NCI-H446 (cell line): ENCODE measurements at places on chromosomes 7 and 10.

DNA sequence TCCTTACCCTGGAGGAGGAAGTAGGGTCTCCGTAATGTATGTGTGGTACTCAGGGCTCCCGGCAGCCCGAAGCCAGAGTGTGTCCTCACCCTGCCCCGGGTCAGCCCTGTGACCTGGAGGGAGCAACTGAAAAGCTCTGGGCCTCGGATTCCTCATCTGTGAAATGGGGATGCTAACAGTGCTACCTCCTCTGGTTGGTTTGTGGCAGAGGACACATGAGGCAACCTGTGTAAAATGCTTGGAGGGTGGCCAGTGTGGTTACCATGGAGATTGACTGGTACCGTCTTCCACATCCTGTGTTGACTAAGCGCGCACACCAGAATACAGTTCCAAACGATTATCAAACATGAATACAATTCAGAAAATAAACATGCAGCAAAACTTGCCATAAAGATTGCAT lies 163.8 kb upstream of the KLF6 start:
- no peak for DNase-seq

DNA sequence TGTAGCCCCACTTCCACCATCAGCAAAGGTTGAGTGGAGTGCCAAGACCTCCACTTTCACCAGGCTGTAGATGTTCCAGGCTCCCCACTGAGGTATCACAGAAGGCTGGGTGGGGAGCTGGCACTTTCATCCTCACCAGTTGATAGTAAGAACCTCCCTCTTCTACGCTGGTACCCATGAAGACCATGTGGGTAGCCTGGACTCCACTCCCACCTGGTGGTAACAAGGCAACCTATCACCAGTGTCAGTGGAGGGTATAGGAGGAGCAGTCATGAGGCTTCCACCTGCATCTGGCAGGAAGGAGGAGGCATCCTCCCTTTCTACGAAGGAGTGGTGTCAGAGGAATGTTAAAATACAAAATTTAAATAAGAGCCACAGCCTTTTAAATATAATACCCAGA lies 4.4 kb downstream of the SMIM30 start:
- peak; percentile 13 for DNase-seq

- DNase-seq = no peak
Measured at GRCh38 chr7:155410431-155410830, 47.5 kb upstream of the EN2 start.

- no peak for DNase-seq
Measured at GRCh38 chr7:133344275-133344674, 91.4 kb downstream of the EXOC4 start.

DNA sequence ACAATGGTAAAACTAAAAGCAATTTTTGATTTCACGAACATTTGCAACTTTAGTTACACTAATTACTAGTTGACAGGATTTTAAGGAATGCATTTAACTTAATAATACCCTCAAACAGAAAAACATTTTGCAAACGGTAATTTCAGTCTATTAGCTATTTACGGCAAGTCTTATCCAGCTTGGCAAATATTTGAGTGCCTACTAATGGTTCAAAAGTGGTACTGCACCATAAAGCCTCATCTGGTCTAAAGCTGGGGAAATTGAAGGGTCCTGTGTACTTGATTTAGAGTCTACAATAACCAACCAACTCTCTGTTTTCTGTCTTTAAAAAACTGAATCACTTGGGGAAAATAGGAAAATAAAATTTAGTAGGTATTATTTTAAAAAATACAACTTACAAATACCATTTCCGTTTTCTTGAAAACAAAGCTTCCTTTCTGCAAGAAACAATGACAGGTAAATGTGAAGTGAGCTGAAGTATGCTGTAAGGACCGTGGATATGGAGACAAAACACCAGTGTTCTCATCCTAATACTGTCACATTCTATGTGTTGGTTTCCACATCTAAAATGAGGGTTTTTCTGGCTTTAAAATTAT lies 142.3 kb downstream of the VPS50 start:
- DNase-seq = no peak

DNA sequence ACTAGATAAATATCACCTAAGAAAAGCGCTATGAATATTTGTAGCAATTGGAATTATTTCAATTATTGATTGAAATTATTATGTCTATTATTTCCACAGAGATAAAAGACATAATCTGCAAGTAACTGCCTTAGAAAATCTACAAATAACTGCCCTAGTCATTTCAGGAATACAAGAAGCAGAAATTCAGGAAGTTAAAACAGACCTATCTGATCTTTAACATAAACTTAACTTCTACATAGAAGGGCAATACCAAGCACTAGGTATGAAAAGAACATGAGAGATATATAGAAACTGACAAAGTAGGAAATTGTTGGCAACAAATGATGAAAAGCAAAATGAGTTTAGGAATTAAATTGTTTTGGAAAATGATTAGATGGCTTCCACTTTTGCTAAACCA lies 31.8 kb upstream of the AKR1B10 start:
- no peak for DNase-seq

DNA sequence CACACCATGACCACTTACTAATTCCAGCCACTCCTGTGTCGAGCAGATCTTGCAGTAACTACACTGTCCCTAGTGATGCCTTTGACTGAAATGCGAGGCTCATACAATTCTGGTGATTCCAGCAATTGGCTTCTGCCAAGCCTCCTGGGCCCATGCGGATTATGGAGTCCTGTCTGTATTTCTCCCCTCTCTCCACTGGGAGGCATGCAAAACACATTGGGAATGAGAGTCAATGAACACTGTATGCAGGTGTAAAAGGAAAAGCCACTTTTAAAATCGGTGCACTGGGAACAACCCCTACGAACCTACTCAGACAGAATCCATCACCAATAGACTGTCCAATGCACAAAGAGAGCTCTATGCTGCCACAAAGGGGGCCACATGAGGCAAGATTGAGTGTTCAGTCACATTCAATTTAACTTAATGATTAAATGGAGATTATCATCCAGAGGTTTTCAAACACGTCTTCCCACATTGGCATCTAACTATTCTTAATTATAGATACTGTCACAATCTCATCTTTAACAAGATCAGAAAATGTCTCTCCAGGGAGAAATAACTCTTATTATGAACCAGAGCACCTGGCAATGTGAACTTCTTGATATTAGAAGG lies 550.6 kb downstream of the GLRX3 start:
- DNase-seq = no peak

- no peak for DNase-seq
Measured at GRCh38 chr10:79446758-79447084, 1.3 kb upstream of the ZCCHC24 start.

DNA sequence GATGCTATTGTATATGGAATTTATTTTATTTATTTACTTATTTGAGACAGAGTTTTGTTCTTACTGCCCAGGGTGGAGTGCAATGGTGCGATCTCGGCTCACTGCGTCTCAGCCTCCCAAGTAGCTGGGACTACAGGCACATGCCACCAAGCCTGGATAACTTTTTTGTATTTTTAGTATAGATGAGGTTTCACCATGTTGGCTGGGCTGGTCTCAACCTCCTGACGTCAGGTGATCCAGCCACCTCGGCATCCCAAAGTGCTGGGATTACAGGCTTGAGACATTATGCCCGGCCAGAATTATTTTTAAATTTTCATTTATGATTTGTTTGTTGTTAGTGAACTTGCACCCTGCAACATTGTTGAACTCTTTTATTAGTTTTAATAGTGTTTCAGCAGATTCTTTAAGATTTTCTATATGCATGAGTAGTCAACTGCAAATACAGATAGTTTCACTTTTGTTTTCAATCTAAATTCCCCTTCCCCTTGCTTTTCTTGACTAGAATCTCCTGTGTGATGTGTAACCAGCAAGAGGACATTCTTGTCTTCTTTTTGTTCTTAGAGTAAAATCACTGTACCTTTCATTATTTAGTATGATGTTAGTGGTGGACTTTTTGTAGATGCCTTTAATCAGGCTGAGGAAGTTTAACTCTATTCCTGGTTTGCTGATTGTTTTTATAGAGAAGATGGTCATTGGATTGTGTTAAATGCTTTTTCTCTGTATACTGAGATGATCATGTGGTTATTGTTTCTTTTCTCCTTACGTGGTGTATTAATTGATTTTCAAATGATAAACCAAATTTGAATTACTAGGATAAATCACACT lies 27.8 kb downstream of the ZNF33A start:
- no peak for DNase-seq

GRCh38 chr10:81877596-81877995 lies 2.6 kb downstream of the NRG3 start:
- no peak for DNase-seq

GRCh38 chr7:114969096-114969495 lies 47.2 kb downstream of the MDFIC start:
- no peak for DNase-seq

DNA sequence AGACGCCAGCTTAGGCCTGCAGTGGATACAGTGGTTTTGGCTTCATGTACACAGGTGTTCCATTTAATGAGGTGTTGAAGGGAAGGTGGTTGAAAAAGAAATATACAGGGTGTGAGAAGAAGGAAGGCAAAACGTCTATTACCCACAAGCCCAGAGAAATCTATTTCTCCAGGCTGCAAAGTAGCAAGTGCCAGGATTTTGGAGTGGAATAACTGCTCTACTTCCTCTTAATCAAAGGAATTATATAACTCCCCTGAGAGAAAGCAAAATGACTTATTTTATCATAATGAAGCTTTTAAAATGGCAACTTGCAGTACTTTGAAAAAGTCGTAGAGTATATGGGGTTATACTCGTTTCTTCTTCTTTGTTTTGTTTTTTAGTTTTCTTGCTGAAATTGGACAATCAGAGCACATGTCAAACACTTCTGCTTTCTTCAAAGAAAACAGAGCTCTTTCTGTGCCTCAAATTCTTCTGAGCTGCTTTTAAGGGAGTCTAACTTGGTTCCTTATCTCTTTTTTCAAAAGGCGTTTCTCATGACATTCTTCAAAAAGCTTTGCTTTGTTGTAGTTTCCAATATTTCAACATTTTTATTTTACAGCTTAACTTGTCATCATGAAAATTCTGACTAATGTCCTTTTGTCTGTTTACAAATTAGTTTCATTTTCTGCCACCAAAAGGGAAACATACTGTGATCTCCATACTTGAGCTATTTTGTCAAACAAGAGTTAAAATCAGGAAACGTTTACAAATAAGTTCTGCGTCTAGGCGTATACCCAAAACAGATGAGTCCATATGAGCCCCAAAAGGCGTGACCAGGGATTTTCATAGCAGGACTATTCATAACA lies 289.7 kb downstream of the FRMD4A start:
- no peak for DNase-seq

- no peak for DNase-seq
Measured at GRCh38 chr7:102967798-102968197, 55.0 kb downstream of the LRRC17 start.

DNA sequence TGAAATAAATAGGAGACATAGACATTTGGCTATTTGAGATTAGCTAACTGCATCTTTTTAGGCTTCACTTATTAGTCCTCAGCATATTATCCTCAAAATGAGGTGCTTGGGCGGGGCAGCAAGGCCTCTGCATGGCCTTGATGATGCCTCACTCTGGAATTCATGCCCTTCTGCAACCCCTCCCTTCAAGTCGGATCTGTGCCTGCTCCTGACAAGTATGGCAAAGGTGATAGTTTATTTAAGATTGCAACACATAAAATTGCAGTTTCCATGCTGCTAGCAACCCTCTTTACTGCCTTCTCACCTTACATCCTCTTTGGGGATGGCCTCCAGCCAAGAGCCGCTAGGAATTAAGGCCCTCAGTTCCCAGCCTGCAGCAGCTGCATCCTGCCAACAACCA lies 241.3 kb upstream of the ADARB2 start:
- no peak for DNase-seq

GRCh38 chr10:77669892-77670291 lies 32.3 kb upstream of the KCNMA1 start:
- DNase-seq = no peak

GRCh38 chr7:47582764-47583738 lies 1.1 kb upstream of the TNS3 start:
- DNase-seq = no peak

GRCh38 chr7:55723621-55723941 lies 139.0 kb downstream of the SEPTIN14 start:
- no peak for DNase-seq

GRCh38 chr7:87013840-87014190 lies 45.6 kb downstream of the ELAPOR2 start:
- DNase-seq = no peak

- DNase-seq = no peak
Measured at GRCh38 chr10:11499425-11500071, 111.9 kb downstream of the USP6NL start.

DNA sequence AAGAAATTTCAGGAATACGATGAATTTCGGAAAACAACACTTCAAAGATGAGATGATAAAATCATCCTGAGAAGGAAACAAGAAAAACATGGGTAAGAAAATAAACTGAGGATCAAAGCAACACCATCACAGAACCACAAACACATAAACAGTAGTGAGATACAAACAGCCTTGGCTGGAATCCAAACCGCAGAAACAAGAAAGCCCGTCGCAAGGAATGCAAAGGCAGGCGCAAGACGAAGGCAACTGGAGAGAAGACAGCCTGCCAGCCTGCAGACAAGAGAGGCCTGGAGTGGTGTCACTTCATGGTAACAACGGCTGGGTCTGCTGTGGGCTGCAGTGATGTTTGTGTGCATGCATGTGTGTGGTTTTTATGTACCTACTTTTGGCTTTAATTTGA lies 61.8 kb upstream of the DRGX start:
- no peak for DNase-seq

DNA sequence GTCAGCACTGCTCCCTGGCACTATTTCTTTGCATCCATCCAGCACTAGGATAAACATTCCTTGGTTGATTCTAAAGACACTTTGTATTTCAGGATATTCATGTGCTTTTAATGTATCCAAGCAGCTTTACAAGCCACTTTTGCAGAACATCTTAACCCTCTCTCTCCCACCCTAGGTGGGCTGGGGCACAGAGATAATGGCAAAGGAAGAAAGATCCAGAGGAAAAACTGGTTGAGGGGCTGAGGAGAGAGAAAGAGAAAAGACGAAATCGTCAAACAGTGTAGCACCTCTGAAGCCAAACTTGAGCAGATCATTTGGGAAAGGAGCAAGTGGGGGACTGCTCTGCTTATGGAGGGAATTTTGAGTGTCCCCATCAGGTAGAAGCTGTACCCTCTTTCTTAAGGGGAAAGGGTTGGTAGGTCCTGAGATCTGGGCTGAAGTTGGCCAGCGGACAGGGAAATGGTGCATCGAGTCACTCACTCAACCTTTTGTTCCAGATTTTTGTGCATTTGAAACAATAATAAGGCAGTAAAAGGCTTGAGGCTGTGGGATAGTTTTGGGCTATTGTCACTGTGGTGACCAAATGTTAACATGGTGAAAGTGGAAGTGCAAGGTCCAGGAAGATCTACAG lies 4.2 kb upstream of the HOXA13 start:
- no peak for DNase-seq

GRCh38 chr10:32943395-32943794 lies 14.6 kb downstream of the ITGB1 start:
- DNase-seq = no peak

DNA sequence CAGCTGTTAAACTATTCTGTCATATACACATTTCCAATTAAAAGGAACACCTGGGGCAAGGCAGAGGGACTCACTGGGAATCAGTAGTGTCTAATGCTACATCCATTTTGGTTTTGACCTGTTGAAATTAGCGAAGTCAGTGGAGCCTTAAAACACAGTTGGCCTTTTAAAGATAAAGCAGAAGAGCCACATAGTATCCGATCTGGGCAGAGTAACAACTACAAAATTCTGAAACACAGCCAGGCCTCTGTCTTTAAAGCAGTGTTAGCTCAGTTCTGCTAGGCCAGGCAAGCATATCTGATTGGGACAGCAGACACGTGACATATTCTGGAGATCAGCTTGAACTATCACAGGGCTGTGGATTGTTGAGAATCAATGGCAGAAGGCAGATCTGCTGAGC lies 117.5 kb upstream of the WNT16 start:
- no peak for DNase-seq

- DNase-seq = no peak
Measured at GRCh38 chr10:86802473-86803108, 46.2 kb downstream of the BMPR1A start.

GRCh38 chr10:75980419-75981002 lies 549.1 kb downstream of the LRMDA start:
- DNase-seq = no peak
